ENCODE measurements at places on chromosomes 6 and 20.

DNA sequence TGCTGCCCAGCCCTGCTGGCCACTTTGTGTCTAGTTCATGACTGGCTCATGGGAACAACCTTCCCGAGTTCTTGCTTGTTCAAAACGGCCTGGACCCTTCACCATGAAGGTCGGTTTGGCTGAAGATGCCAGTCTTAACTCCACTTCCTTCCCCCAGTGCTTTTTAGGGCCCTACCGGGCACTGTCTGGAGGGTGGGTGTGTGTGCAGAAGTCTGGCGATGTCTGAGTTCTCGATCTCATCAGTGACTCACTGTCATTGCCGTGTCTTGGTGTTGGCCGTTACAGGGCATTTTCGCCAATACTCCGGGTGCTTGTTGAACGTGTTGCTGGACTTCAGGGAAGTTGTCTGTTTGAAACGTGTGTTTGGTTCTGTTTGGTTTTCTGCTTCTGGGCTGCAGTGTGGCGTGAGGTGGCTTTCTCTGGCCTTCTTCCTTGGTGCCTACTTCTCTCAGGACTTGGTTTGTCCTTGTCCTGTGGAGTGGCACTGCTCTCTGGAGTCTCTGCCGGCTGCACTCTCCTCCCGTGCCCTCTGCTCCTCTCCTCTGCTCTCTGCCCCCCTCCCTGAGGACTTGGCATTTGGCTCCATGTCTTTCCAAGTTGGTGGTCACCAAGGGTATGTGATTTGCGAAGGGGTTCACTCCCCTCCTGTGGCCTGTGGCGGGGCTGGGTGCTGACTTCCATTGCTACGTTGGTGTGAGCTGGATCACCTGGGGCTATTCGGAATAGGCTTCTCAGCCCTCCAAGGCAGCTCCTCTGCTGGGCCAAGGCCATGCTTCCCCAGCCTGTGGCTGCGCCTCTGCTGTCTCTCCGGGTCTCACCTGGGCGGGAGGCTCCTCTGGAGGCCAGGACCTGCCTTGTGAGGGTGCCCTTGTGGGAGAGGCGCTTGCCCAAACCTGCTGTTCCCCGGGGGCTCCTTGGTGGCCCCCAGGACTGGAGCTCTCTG, 38.2 kb downstream of the PYGB start:
- no peak for DNase-seq

DNA sequence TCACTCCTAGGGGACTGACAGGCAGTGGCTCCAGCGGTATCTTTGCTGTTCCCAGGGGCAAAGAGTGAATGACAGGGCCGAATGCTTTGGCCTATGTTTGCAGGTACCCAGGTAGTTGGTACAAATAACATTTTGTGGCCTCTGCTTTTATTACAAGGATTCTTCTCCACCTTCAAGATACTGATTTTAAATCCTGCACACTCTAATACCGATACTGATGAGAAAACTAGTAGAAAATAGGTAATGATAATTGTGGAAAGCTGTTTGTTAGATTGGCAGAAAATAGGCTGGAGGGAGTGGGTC, 772 bp downstream of the HINT3 start:
- DNase-seq, result no peak

DNA sequence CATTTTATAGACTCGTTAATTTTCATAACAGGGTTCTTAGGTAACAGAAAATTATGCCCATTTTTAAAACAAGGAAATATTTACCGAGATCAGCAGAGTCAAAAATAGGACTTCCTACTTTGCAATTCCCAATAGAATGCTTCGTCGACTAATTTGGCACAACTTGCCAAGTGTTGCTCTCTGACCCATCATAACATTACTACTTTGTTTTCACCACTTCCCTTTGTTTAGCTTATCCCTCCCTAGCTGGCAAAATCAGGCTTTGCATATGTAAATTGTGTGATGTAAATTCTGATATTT, 914 bp upstream of the RANBP9 start:
- DNase-seq, result no peak

- no peak for DNase-seq
Measured at GRCh38 chr6:168031411-168031971, 34.0 kb downstream of the KIF25 start.

- peak; percentile 29 for DNase-seq
Measured at GRCh38 chr6:43242908-43243663, at the start of gene TTBK1. Gene TTBK1 (plus strand): TSS chr6:43243481. CDS start chr6:43246661, 3,180 bp downstream.

DNA sequence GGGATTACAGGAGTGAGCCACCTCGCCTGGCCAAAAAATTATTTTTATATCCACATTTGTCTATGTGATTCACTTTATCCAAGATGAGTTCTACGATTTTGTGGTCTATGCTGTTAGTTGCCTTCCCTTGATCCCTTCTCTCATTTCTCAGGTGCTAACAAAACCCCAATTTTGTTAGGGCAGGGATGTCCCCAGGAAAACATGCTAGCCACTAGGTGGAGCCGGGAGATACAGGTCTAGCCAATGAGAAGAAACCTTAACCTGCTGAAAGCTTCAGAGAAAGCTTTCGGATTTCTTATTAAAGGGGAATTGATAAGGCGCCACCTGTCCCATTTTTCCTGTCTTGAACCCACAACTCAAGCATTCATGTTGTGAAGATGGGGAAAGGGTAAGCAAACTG, 167.4 kb upstream of the OLIG3 start:
- DNase-seq, result peak; percentile 67

GRCh38 chr6:35503534-35503933, 6.7 kb upstream of the TEAD3 start:
- DNase-seq, result no peak

DNA sequence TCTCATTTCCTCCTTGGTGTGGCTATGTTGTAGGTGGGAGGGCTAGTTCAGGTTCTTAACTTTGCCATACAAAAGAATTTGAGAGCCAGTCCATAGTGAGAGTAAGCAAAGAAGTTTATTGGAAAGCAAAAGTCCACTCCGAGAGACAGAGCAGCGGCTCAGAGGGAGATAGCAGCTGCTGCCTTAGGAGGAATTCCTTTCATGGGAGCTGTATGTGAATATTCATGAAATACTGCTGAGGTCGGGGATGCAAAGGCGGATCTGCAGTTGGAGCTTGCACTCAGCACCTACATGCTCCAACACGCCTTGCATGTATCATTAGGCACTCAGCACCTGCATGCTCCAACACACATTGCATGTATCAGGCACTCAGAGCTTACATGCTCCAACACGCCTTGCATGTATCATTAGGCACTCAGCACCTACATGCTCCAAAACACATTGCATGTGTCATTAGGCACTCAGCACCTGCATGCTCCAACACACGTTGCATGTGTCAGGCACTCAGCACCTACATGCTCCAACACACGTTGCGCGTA, 54.9 kb downstream of the CDH4 start:
- no peak for DNase-seq

DNA sequence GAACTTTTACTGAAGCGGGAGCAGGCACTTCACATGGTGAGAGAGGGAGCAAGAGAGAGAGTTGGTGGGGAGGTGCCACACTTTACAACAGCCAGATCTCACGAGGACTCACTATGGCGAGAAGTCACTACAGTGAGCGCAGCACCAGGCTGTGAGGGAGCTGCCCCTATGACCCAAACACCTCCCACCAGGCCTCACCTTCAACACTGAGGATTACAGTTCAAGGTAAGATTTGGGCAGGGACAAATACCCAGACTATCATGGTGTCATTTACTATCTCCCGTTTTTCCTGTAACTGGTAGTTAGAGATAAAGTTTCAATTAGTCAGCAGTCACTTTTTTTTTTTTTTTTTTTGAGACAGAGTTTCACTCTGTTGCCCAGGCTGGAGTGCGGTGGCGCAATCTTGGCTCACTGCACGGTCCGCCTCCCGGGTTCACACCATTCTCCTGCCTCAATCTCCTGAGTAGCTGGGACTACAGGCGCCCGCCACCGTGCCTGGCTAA, 7.8 kb downstream of the RBCK1 start:
- DNase-seq, result no peak

DNA sequence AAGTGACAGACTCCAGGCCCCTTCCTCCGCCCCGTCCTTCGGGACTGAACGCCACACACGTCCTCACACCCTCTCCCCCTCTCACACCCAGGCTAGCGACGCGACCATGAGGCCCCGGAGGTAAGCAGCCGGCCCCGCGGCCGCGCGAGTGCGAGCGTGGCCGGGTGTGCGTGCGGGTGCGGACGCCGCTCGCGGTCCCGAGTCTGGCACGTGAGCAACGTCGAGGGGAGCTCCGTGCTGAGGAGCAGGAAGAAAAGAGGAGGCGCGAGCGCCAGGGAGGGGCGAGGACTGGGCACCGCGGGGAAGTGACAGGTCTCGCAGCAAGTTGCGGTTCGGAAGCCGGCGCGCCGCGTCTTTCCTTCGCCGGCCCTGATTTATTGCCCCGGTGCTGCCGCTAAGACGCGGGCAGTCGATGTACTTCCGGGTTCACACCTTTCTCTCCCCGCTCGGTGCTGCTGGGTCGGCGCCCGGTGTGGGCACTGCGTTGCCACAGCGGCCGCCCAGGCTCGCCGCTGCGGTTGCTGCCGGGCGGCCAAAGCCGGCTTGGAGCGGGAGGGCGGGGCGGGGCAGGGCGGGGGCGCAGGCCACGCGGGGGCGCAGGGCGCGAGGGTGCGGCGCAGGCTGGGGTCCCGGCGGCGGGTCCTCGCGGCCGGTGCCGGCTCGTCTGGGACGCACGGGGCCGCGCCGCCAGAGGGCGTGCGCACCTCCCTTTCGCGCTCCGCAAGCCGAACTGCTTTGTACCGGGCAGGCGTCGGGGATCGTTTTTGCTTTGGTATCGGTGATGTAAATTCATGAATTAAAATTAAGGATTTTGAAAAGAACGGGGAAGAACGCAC, 15.8 kb upstream of the LIN28B start:
- DNase-seq, result peak; percentile 43
